ENCODE measurements at places on chromosomes 2 and 18. TPM values are rescaled to one million over a fixed set of nuclear protein-coding genes. Genes with fewer than 3 reads are reported as not detected.
A peak's percentile ranks its signal among the peaks of the same experiment; 100 is the strongest.

GRCh38 chr2:36672199-36672598 lies 24.3 kb upstream of the VIT start:
- H3K4me3 ChIP-seq = no peak overlapping the region
- H3K4me1 ChIP-seq = peaks cover 3% of the 10 kb centered on the region
- no peak overlapping the region for H3K27ac ChIP-seq

GRCh38 chr2:164662868-164663631 lies 41.8 kb upstream of the GRB14 start:
- no peaks in the 10 kb centered on the region for H3K4me1 ChIP-seq
- DNase-seq = no peak
- no peak overlapping the region for H3K4me3 ChIP-seq
- H3K27ac ChIP-seq = no peak overlapping the region
- no peaks in the 10 kb centered on the region for H3K36me3 ChIP-seq

DNA sequence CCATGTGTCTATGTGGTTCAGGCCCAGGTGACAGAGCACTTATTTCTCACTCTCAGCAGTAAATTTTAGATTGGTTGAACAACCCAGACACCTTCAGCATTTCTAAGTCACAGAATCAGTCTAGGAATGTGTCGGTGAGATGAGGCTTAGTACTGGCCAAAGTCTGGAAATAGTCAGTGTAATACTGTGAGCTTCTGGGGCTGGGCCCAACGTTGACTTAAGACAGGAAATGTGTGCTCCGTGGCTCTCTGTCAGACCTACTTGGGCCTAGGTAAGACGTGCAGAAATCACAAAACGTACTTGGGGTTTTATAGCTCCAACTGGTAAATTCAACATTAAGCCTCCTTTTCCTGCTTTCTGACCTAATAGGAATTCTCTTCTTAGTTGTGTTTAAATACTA lies 160.3 kb upstream of the COL3A1 start:
- H3K27ac ChIP-seq = no peak overlapping the region
- DNase-seq = no peak
- no peak overlapping the region for H3K4me3 ChIP-seq

DNA sequence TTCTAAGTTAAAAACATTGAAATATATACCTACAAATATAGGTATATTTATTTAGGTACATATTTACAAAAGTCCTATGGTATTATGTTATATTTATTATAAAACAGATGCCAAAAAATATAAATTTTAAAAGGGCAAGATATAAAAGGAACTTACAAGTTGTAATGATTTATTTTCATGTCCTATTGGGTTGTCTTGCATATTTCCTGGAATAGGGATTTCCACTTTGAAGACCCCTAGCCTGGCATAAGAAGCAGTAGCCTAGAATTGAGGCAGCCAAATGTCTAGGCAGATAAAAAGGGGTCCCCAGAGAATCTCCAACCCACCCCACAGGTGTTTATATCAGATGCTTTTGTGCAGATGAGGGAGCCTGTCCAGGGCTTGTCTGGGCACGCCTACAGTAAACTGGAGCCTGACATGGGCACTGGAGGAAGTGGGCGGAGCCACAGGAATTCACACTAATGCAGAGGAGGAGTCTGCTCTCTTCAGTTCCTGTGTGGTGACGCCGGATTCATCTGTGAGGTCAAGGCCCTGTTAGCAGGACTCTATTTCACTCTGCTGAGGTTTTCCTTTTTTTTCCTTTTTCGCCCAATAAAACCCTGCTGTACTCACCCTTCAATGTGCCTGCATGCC lies 1088.9 kb upstream of the PIK3C3 start:
- peaks cover 18% of the 10 kb centered on the region for H3K4me1 ChIP-seq
- H3K27me3 ChIP-seq = no peaks in the 10 kb centered on the region
- DNase-seq = no peak
- no peaks in the 10 kb centered on the region for H3K36me3 ChIP-seq

- H3K4me1 ChIP-seq = peaks cover 30% of the 10 kb centered on the region
- no peak overlapping the region for H3K27ac ChIP-seq
- H3K4me3 ChIP-seq = no peak overlapping the region
These were observed 112.4 kb downstream of the SPP2 start for GRCh38 chr2:234162861-234163260.

- H3K27ac ChIP-seq = no peak overlapping the region
- H3K27me3 ChIP-seq = no peaks in the 10 kb centered on the region
- H3K4me3 ChIP-seq = no peak overlapping the region
These were observed 68.9 kb downstream of the TMEM18 start for GRCh38 chr2:608297-608696.

GRCh38 chr2:171574149-171574795 lies 52.0 kb downstream of the CYBRD1 start:
- no peaks in the 10 kb centered on the region for H3K36me3 ChIP-seq
- H3K27ac ChIP-seq = no peak overlapping the region
- peak; percentile 84 for DNase-seq
- H3K4me1 ChIP-seq = no peaks in the 10 kb centered on the region

DNA sequence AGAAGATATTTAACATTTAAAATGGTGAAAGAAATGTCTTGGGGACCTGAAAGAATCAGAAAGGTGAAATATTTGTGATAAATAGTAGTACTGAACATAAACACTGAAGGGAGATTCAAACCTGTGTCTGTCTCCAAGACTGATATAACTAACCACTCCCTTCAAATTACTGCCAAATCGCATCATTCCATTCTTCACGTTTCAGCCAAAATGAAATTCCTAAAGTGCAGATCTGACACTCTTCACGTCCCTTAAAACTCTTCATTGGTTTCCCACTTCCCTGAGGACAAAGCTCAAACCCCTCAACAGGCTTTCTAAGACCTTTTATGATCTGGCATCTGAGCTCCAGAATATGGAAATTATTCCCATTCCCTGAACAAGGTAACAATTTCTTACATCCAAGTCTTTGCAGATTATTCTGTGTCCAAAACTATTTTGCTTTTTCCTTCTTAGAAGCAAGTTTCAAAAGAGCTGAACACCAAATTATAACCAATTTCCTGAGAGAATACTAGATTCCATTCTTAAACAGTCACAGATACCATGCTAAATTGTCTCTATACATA lies 18.9 kb downstream of the SLC8A1 start:
- no peak overlapping the region for H3K27ac ChIP-seq
- H3K27me3 ChIP-seq = no peaks in the 10 kb centered on the region
- no peak for DNase-seq
- no peak overlapping the region for H3K4me3 ChIP-seq
- no peaks in the 10 kb centered on the region for H3K36me3 ChIP-seq

DNA sequence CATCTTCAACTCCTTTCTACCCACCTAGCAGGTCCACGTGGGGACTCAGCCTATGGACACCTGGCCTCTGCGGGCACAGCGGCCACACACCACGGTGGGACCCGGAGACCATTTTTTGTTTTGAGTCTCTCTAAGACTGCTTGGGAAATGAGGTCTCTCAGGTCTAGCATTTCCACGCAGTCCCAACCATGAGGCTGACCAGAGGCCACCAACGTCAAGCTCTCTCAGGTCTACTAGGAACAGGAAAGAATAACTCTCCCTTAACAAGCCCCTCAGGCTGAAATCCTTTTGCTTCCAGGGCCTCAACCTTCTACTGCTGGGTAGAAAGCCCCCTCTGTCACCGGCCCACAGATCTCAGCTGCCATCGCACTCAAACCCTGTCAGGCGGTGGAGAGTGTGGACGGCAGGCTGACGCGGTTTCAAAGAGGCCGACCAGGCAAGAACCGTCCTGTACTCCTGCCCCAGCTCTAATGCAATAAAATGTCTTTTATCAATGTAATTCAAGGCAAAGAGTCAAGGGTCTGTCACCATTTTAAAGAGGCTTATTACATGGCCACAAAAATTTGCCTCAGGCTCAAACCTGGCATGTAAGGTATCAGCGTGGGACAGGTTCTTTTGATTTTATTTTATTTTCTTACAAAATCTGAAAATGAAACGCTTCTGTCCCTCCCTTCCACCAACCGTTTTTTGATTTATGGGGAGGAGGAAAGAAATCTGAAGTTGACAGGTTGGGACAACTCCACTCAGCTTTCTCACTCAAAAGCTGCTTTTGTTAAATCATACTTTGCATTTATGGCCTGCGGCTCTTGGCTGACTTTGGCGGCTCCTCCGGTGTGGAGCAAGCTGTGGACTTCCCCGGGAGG lies 74.0 kb downstream of the BCL11A start:
- peak; percentile 64 for DNase-seq
- no peak overlapping the region for H3K4me3 ChIP-seq
- no peaks in the 10 kb centered on the region for H3K36me3 ChIP-seq
- H3K27me3 ChIP-seq = no peaks in the 10 kb centered on the region

DNA sequence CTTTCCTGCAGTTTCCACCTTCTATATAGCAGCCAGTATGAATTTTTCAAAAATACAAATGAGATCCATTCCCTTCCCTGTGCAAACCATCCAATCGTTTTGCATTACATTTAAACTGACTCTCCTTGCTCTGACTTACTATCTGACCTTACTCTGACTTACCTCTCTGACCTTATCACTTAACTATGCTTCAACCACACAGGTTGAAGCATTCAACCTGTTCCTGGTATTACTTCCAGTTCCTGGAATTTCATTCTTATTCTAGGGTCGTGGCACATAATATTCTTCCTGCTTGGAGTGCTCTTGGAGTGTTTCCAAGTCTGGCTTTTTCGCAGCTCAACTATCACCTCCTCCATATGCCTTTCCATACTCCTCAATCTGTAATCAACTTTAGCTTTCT lies 850.6 kb upstream of the CHAC2 start:
- no peak for DNase-seq
- no peak overlapping the region for H3K4me3 ChIP-seq
- H3K36me3 ChIP-seq = no peaks in the 10 kb centered on the region
- no peaks in the 10 kb centered on the region for H3K27me3 ChIP-seq
- H3K4me1 ChIP-seq = peaks cover 9% of the 10 kb centered on the region

DNA sequence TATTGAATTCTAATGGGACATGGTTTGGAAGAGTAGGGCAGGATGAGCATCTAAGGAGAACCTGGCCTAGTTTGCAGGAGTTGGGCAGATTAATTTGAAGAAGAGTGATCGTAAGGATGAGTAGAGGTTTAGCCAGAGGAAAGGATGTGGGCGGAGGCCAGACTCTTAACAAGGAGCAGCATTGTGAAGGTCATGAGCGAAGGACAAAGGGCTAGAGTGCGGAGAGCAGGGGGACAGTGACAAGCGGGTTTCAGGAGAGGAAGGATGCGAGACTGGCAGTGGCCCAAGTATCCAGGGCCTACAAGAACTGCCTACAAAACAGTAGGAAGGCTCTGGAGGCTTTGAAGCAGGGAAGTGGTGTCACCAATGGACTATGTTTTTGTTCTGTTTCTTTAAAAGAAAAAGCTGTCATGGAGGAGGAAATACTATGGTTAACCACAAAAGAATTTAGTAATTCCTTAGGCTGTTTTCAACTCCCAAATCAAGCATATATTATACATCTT lies 20.1 kb downstream of the SLC66A3 start:
- H3K27me3 ChIP-seq = no peaks in the 10 kb centered on the region
- H3K4me1 ChIP-seq = no peaks in the 10 kb centered on the region
- H3K4me3 ChIP-seq = no peak overlapping the region
- H3K36me3 ChIP-seq = no peaks in the 10 kb centered on the region
- no peak for DNase-seq

- no peak overlapping the region for H3K27ac ChIP-seq
- no peaks in the 10 kb centered on the region for H3K27me3 ChIP-seq
These were observed 3.5 kb downstream of the PTPN2 start for GRCh38 chr18:12880541-12880910.

DNA sequence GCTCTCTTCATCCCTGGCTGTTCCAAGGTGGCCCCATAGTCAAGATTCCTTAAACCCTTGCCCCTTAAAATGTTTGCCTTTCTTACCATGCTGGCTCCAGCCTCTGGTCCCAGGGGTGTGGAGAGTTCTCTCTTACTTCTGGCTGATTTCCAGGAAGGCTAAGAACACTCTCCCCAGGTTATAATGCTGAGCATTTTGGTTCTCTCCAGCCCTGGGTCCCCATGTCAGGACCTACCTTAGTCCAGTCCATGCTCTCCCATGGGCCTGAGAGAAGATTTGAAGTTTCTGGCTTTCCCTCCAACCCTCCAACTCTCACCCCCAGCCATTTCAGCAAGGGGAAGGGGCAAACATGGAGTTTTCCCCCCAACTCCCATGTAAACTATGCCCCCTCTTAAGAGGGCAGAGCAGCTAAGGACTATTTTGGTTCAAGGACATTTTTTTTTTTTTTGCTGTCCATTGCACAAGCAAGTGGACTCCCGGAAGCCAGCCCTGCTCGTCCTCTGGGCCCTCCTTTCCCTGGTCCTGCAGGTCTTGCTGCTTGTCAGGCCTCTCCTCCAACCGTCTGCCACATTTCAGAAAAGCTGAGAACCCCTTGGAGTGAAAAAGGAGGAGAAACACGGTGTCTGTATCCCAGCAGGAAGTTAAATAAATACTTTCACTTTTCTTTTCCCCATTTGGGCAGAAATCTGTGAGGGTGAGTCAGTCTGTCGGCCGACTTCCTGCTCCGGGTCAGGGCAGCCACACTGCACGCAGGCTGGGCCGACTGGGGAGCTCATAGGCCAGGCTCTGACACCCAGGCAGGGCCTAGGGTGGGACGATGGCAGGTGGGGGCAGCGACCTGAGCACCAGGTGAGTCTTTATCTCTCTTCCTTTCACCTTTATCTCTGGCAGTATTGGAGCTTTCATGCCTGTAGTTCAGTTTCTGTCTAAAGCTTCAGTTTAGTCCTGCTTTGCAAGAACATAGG lies at the start of gene SP140L:
Gene SP140L (plus strand): TSS at position 741 of the 965 bp plus-strand sequence. CDS start 77 bp downstream, at position 818.
- DNase-seq = peak; percentile 53
- peak within 1 kb of the TSS; percentile 36 for H3K27ac ChIP-seq
- no peaks in the 10 kb centered on the region for H3K27me3 ChIP-seq

GRCh38 chr18:32442575-32442974 lies 28.1 kb downstream of the GAREM1 start:
- DNase-seq = no peak
- no peaks in the 10 kb centered on the region for H3K27me3 ChIP-seq
- H3K27ac ChIP-seq = no peak overlapping the region
- H3K4me1 ChIP-seq = no peaks in the 10 kb centered on the region

DNA sequence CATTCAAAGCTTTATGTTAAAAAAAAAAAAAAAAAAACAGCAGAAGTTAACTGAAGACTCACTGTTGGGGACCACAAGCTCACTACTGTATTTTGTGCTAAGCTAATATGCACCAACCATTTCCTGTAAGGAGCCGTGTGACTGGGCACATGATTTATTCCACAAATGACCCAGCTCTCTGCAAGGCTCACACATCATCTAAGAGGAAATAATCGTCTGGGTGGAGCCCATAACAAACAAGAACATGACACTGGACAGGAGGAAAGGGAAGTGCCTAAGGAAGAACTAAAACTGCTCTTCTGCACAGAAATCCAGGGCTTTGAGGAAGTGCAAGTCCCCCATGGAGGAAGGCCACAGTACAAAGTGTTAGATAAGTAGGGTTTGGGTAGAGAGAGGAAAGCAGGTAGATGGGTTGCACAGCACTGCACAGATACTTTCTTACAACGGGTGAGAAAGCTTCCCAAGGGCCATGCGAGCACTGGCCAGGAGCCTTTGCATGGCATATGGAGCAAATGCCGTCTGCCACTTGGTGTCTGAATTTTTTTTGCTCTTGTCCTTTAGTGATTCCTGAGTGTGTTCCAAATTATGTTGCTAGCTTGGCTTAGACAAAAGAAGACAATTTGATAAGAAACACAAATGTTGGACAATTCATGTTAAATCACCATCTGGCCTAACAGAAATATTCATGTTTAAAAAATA lies 24.4 kb downstream of the NFE2L2 start:
- DNase-seq = peak; percentile 54
- H3K4me1 ChIP-seq = peaks cover 64% of the 10 kb centered on the region
- H3K36me3 ChIP-seq = 0 out of 2 replicates have a peak, but pooled peaks cover 2% of the 10 kb centered on the region
- H3K4me3 ChIP-seq = no peak overlapping the region
- peak overlapping the region; percentile 21 for H3K27ac ChIP-seq
- no peaks in the 10 kb centered on the region for H3K27me3 ChIP-seq

Gene DCDC2C
- not detected for total RNA-seq

Gene SERPINB7
- 71.9 TPM for total RNA-seq

Gene ERBB4
- under 0.01 TPM for total RNA-seq

Gene POTEI
- not detected for total RNA-seq
